KBM-7 (cell line): ENCODE measurements at places on chromosomes 1 and 21.

DNA sequence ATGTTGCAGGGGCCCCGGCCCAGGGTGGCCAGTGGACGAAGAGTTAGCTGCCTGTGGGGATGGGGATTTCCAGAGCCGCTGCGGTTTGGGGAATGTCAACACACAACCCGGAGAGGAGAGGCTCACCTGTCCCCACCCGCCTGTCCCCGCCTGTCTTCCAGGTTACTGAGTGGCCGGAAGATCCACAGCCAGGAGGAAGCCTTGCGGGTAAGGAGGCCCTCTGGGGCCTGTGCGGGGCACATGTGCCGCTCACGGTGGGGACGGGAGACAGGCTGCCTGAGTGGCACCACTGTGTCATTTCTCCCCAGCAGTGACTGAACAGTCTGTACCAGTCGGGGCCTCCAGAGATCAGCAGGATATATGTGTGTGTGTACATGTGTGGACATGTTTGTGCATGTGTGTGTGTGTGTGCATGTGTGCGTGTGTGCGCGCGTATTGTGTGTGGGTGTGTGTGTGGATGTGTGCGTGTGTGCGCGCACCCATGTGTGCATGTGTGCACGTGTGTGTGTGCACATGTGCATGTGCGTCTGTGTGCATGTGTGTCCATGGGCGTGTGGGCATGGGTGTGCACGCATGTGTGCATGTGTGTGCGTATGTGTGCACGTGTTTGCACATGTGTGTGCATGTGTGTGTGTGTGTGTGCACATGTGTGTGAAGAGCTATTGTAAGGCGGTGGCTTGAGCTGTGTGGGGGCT is 25.6 kb downstream of the CSTB start:
- DNase-seq, result no peak

- no peak for DNase-seq
Measured at GRCh38 chr1:61387829-61388228, 305.5 kb downstream of the NFIA start.

DNA sequence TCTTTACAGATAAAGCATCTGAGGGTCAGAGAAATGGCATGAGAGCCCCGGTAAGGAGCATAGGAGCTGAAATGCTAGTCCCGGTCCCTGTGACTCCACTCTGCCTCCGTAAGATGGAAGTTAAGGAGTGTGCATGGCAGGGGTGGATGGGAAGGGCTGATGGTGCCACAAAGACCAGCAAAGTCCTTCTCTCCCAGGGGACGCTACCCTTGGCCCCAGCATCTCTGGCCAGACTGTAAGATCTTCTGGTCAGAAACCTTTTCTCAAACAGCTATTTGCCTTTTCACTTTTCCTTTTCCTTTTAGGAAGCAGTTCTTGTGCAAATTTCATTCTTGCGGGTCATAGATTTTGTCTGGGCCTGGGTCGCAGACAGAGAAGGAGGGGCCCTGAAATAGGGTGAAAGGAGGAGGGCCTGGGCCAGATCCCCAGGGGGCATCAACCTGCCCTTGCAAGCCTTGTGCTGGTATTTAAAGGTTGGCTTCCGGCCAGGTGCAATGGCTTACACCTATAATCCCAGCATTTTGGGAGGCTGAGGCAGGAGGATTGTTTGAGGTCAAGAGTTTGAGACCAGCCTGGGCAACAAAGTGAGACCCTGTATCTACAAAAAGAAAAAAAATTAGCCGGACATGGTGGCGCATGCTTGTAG is 14.4 kb upstream of the EPS8L3 start:
- no peak for DNase-seq

- DNase-seq, result peak; percentile 35
Measured at GRCh38 chr1:113811156-113811887, 954 bp downstream of the RSBN1 start.

DNA sequence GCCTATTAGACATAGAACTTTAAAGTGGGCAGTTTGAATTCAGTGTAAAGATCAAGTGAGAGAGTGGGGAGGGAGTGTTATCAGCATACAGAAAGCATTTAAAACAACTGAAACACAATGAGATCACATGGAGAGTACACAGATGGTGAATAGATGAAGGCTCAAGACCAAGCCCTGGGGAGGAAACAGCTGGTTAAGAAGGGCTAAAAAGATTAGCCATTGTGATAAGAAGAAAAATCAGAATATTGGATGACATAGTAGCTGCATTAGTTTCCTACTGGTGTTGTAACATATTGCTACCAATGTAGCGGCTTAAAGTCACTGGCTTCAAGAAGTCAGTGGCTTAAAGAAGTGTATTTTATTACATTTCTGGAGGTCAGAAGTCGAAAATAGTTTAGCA is 443.4 kb upstream of the RGS18 start:
- peak; percentile 46 for DNase-seq

DNA sequence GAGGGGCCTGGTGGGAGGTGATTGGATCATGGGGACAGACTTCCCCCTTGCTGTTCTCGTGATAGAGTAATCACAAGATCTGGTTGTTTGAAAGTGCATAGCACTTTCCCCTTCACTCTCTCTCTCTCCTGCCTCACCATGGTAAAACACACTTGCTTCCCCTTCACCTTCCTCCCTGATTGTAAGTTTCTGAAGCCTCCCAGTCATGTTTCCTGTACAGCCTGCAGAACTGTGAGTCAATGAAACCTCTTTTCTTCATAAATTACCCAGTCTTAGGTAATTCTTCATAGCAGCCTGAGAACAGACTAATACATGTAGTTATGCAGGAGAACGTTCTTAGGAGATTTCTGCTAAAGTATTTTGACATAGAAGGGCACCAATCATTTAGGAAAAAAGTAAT is 59.9 kb upstream of the FBXO28 start:
- peak; percentile 19 for DNase-seq

- DNase-seq, result no peak
Measured at GRCh38 chr1:213369465-213369864, 318.4 kb downstream of the RPS6KC1 start.

- no peak for DNase-seq
Measured at GRCh38 chr1:21313886-21314721, 23.8 kb upstream of the ECE1 start.

GRCh38 chr1:16012590-16013219 is 5.1 kb downstream of the HSPB7 start:
- DNase-seq, result peak; percentile 70

- no peak for DNase-seq
Measured at GRCh38 chr1:90335558-90335957, 340.6 kb downstream of the ZNF326 start.

DNA sequence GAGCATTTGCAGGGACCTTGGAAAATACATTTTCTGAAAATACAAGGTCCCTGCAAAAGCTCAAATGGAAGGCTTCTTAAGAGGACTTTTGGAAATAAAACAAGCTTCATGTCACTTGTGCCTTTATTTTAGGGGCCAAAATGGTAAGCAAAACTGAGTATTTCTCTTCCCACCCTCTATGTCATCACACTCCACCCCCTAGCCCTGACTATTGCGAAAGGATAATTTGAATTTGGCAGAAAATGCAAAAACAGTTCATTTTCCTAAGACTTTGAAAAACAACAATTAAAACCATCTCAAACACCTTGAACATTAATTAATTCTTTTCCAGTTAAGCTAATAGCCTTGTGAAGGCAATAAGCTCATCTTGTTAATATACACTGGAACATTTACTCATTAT is 201.7 kb downstream of the TM2D1 start:
- no peak for DNase-seq

DNA sequence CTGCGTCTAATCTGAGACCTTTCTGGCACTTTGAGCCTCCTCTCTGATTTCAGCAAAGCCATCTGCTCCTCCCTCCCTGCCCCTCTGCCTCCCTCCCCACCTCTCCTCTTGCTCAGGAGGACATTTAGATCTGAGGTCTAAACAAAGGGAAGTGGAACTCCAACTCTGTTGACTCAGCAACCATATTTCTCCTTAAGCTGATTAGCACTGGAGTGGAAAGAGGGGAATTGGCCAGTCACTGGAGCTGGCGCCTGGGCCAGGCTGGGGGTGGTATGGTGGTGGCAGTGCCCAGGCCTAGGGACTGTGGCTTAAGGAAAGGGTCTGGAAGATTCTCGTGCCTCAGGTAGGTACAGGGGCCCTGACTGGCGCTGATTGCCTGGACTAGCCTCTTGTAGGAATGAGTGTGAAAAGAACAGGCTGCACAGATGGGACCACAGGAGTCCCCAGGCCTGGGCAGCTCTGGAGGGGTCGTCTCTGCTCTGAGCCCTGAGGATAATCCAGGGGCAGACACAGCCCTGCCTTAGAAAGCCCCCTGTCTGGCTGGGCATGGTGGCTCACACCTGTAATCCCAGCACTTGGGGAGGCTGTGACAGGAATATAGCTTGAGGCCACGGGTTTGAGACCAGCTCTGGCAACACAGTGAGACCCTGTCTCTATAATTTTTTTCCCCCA is 11.9 kb downstream of the SH2D2A start:
- peak; percentile 79 for DNase-seq

DNA sequence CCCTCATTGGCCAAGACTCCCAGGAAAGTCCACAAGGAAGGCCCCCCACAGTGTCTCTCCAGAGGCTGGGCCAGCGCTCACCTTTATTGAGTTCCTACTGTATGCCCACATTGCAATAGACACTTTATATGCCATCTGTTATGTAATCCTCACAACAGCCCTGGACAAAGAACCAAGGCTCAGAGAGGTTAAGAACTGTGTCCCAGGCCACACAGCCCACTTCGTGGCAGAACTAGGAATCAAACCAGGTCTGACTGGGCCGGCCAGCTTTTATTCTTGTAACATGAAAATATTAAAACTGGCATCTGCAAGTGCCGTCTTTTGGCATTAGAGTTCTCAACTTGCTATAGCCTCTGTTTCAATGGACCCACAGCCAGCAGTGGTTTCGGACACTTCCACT is 4.5 kb downstream of the CTRC start:
- no peak for DNase-seq

DNA sequence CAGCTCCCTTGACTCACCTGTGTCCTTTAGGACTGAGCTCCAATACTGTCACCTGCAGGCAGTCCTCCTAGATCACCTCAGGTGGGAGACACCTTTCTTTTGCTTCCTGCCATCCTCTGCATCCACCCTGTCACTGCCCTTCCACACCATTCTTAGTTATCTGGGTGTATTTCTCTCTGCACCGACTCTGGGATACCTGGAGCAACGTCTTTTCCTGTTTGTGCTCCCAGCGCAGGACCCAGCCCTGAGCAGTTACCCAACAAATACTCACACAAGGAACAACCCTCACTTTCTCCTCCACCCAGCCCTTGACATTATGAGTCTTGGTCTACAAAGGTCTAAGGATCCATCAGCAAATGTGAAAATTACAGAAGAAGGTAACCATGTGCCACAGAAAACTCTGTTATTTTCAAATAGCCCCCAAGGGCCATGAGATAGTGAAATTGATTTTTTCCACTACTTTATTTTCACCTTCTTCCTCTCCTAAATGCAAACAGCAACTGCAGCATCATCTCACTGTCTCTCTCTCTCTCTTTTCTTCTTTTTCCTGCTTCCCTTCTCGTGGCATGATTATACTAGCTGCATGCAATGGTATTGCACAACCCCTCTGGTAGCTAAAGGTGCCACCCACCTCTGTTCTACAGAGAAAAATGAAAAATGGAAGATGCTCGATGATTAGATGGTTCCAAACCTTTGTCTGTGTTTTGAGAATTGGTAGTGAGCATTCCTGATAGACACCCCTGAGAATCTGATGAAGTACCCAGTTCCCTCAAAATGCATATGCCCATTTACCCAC is 89.0 kb downstream of the MIS18A start:
- DNase-seq, result no peak
